Trophoblast cell (in vitro differentiated cells and primary cell): ENCODE measurements at places on chromosomes 11 and 22.

DNA sequence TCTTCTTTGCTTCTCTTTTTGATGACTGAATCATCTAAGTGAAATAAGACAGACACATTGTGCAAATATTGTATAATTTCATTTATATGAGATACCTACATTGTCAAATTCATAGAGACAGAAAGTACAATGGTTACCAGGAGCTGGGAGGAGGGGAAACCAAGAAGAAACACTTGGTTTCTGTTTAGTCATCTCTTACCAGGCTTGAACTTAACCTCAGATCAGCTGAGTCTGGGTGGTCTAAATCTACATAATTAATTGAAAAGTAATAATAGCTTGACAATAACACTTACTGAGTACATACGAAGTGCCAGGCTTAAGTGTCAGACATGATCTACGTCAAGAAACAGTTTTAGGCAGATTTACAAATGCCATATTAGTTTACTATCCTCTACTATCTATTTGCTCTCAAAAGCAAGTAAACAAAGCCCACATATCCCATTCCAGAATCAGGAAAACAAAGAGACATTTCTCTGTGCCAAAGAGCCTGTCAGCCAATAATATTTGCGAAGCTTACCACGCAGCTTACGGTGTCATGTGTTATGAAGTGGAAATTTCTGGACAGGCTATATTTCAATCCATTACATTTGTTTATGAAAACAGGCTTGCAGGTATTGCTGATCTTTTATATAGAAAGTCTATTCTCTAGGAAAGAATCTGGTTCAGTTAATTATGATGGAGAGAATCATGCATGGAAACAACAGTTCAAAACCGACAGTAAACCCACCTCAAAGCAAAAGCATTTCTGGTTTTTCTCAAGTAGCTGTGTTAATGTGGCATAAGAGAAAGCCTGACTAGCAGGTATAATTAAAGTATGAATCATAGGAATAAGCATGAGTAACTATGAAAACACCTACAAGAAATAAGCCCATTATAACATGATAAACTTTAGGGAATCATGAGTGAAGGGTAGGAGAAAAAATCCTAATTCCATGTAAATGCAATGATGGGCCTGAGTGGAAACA lies 2.7 kb upstream of the ARHGAP42 start:
- DNase-seq = peak; percentile 42

DNA sequence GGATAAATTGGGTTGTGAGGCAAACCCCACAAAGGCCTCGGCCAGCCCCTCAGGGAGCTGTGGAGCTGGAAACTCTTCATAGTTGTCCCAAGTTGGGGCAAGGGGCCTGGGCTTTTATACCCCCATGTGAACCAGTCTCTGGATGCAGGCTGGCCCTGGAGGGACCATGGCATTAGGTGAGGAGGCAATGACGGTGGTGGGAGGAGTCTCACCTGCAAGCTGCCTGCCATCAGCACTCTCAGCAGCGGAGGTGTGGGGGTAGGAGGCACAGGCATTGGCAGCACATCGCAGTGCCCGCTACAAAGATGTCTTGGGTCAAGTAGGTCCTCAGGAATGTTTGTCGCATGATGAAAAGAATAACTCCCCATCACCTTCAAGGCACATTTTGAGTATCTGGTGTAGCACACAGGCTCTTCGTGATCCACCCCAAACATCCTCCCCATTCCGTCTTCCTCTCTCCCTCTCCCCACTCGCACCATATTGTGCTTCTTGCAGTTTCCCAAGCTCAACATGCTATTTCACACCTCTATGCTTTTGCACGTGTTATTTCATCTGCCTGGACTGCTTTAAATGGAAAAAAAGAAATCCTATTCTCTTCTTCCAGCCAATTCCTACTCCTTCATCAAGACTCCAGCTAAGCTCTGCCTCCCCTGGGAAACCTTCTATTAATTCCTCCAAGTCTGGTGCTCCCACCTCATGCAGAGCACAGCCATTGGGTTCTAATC lies 18.1 kb upstream of the TSKU start:
- DNase-seq = no peak

DNA sequence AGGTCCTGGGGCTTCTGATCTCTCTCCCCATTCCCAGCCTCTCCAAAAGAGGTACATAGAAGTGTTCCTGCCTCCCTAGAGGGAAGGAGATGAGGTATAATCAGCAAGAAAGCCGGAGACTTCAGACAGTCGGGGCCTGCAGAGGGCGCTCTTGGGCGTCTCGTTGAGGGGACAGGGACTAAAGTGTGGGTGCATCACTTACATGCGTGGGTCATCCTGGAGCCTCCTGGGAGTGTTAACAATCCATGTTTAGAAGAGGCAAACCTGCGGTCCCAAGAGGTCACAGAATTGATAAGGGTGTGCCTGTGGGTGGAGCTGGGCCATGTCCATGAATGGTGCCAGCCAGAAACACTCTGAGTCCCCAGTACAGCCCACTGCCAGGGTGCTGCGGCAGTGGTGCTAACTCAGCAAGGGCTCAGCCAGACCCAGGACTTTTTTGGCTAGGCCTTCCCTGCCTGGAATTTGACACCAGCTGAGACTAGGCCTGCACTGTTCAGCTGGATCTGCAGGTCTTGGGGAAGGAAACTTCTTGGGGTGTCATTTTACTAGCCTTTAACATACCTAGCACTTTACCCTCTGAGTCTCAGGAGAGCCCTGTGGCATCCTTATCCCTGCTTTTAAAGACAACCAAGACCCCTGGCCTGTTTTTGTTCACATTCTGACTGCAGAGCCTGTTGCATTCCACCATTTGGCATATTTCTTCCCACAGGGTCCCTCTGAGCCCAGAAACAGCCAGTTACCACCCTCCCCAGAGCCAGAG lies 5.5 kb downstream of the YDJC start:
- no peak for DNase-seq

GRCh38 chr22:24054356-24054755 lies 43.3 kb downstream of the CABIN1 start:
- peak; percentile 94 for DNase-seq

DNA sequence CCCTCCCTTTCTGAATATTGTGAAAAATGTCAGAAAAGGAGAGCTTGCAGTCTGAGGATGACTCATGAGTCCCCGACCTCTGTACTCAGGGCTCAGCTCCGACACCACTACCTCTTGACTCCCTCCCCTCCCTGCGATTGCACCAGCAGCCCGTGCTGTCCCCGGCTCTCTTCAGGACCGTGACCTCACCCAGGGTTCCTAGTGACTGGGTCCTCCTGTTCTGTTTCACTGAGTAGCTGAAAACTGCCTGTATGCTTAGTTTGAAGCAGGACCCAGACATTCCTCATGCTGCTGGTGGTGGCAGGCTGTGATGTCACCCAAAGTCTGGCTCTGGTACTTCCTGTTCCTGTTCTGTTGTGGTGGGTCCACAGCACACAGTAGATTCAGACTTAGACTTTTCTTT lies 11.7 kb downstream of the PHRF1 start:
- peak; percentile 84 for DNase-seq

- DNase-seq = no peak
Measured at GRCh38 chr11:112222303-112222702, 3.9 kb upstream of the PTS start.

- no peak for DNase-seq
Measured at GRCh38 chr11:112564228-112564955, 303.7 kb upstream of the PLET1 start.

DNA sequence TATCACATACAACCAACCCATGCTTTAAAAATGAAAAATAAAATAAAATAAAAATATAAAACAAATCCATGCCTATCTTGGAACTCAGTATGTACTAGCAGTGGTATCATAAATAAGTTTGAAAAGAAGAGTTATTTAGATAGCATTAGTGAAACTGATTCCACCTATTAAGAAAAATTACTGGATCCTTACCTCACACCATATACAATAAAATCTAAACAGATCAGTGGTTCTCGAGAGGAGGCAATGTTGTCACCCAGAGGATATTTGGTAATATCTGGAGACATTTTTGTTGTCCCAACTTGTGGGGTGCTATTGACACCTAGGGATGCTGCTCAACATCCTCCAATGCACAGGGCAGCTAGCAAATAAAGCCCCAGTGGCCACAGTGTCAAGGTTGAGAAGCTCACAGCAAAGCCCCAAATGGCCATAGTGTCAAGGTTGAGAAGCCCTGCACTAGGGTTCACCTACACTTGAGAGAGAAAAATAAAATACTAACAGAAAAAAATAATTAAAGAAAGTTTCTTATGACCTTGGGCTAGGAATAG lies 9.9 kb upstream of the NDUFV1 start:
- no peak for DNase-seq

- no peak for DNase-seq
Measured at GRCh38 chr22:44412136-44412731, 85.8 kb downstream of the RTL6 start.

DNA sequence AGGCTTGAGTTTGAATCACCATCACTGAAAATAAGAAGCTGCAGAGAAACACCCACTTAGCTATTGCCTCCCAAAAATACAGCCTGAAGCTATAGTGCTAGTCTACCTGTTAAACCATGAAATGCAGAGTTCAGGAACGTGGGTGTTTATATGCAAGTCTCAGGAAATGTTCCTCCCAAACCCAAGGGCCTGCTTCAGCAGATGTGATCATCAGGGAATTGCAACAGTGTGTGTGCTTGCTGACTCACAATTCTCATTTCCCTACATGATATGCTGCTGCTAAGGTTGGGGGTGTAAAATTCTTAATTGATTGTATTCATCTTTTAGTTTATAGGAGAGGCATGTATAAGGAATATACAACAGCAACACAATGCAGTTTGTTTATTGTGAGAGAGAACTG lies 49.6 kb downstream of the NUP98 start:
- no peak for DNase-seq

- DNase-seq = no peak
Measured at GRCh38 chr11:70627219-70627618, 228.9 kb downstream of the CTTN start.

GRCh38 chr11:47904048-47904447 lies 55.9 kb upstream of the NUP160 start:
- peak; percentile 81 for DNase-seq

DNA sequence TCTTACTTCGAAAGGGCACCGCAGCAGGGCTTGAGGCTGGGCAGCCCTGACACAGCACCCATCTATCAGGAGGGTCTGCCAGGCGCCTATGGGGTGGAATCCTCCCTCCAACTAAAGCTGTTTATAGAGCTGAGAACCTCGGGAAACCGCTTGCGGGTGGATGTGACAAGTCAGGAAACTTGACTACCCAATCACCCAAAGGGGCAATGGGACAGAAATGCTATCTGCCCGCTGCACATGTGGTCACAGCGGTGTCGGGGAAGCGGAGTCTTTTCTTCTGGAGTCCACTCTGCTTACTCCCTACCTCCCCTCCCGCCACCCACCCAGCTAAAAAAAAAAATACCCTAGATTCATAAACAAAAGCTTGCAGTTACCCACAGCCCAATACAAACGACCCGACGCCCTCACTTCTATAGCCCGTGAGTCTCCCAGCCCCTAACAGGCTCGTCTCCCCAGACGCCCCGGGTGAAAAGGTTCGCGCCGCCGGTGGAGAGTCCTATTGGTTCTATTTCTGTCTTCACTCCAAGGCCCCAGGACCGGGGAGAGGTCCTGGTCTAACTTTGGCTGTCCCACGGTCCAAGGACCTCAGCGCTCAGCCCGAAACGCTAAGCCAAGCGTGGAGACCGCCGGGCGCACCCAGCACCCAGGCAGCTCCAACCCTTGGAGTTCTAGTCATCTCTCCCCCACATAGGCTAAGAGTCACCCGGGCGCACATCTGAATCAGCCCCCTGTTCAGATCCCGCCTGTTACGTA lies 1.4 kb downstream of the TRPC6 start:
- no peak for DNase-seq

DNA sequence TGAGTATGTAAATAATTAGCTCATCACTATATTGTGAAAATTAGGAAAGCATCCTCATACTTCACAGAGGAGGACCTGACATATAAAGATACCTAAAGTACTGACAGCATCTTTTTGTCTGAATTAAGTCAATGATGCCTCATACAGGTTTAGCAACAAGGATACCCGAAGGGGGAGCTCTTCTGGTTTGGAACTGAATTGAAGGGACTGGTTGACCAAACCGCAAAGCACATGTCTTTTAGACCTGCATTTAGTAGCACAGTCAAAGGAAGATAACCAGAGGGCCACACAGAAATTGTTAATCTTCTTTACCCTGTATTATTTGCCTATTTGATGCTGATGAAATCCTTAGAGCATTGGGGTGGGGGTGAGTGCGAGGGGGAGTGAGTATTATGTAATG lies 12.9 kb upstream of the WT1 start:
- DNase-seq = no peak

GRCh38 chr11:6351782-6352382 lies 31.6 kb upstream of the CAVIN3 start:
- no peak for DNase-seq

DNA sequence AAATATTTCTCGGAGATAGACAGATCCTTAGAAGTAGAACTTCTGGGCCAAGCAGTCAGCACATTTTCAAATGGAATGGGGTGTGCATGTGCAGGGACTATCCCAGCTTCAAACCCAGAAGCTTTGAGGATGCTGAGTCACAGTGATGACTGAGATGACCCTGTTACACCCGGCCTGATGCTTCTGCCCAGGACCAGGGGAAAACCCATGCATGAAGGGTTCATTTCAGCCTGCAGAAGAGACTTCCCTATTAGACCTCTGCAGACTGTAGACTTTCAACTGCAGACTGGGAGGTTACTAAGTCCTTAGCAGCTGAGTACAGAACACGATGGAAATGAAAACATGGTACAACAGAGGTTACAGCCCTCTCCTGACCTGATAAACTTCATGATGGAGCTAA lies 3.6 kb upstream of the OR2AT4 start:
- peak; percentile 2 for DNase-seq

GRCh38 chr22:31935961-31936635 lies 8.2 kb upstream of the YWHAH start:
- DNase-seq = peak; percentile 80

- DNase-seq = no peak
Measured at GRCh38 chr11:1112351-1113191, 37.9 kb downstream of the MUC2 start.

- DNase-seq = peak; percentile 89
Measured at GRCh38 chr11:9015677-9016076, 11.9 kb upstream of the NRIP3 start.

DNA sequence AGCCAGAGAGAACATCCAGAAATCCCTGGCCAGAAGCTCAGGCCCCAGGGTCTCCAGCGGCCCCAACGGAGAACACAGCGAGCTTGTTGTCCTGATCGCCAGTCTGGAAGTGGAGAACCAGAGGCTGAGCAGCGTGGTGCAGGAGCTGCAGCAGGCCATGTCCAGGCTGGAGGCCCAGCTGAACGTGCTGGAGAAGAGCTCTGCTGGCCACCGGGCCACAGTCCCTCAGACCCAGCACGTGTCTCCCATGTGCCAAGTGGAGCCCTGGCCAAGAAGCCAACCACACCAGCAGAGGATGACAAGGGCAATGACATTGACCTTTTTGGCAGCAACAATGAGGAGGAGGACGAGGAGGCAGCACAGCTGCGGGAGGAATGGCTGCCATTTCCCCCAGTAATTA lies 20.6 kb upstream of the SCGB1D1 start:
- no peak for DNase-seq

GRCh38 chr11:5336331-5336730 lies 7.0 kb downstream of the OR51B5 start:
- no peak for DNase-seq

DNA sequence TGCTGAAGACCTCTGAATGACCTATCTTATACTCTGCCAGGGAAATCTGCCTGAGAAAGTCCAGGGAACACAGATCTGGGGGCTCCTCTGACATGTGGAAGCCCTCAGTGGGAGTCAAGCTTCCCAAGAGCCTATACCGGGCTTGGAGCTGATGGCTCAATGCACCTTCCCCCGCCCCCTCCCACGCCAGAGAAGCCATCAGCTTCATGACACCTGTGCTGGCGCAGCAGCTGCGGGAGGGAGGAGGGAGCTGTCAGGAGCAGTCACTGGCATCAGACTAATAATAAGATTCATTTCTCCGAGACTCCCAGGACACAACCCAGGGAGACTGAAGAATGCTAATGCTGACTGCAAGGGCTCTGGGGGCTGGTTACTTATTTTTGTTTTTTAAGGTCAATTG lies 47.8 kb downstream of the SPATA19 start:
- no peak for DNase-seq
